ENCODE measurements at places on chromosomes 2 and 18. TPM values are rescaled to one million over a fixed set of nuclear protein-coding genes. Genes with fewer than 3 reads are reported as not detected.

Gene RAD51AP2
- 0.34 TPM for total RNA-seq

Gene POTEJ
- total RNA-seq = not detected

Gene FHL2
- total RNA-seq = 60.8 TPM

Gene AOX1
- 7.5 TPM for total RNA-seq

Gene CHRNA1
- total RNA-seq = not detected

Gene B4GALT6
- 5.6 TPM for total RNA-seq

Gene LAMA1
- 5.1 TPM for total RNA-seq

Gene STON1
- 0.34 TPM for total RNA-seq

Gene FSHR
- not detected for total RNA-seq

Gene CTAGE1
- not detected for total RNA-seq

Gene FIGN
- 1.6 TPM for total RNA-seq

Gene PPP1R1C
- total RNA-seq = 0.68 TPM

Gene DCC
- not detected for total RNA-seq

Gene ZNF804A
- total RNA-seq = not detected

Gene EPHA4
- 7.6 TPM for total RNA-seq

Gene ADRA2B
- total RNA-seq = under 0.01 TPM
